Hippocampal formation (tissue), 2 donors: ENCODE measurements at places on chromosomes 2 and 18.

- DNase-seq = no peak
These were observed 8.7 kb downstream of the PTH2R start for GRCh38 chr2:208415255-208415654.

DNA sequence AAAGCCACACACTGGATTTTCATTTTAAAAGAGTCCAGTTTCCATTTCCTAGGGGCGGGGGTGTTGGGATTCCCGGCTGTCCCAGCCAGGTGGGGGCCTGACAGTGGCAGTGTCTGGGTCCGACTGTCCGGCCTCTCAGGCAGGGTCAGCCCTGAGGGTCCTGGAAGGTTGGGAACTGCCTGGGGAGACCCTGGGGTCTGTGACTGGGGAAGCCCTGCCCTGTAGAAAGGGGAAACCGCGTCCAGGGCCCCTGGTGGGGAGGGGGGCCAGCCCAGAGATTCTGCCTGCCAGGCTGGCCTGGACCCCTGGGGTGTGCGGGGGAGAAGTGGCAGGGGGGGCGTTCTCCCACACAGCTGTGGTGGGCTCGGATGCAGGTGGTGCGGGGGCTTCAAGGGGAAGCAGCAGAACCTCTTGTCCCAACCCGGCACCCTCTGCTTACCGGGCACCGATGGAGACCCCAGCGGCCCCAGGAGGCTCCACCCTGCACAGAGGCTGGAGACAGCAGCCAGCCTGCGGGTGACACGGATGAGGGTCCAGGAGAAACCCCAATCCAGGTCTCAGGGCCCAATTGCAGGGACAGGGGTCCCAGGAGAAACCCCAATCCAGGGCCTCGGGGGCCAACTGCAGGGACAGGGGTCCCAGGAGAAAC, 4.9 kb downstream of the RTP5 start:
- DNase-seq = no peak

- DNase-seq = no peak
These were observed 17.7 kb upstream of the NTSR2 start for GRCh38 chr2:11687736-11688135.

DNA sequence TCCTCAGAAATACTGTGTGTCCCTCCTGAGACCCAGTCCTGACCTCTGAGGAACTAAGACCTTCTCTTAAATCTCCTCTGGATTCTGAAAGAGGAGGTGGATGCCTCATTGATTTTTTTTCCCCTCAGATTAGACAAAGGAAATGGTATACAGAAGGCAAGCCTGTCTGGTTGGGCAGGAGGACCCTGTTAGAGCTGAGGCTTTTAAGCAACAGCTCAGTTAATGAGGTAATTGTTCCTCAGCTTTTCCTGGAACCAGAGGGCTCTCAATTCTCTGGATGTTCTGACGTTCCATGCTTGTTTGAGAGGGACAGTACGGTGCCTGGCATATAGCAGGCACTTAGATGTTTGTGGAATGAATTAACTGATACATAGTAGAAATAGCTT, 61.7 kb upstream of the MCFD2 start:
- no peak for DNase-seq

DNA sequence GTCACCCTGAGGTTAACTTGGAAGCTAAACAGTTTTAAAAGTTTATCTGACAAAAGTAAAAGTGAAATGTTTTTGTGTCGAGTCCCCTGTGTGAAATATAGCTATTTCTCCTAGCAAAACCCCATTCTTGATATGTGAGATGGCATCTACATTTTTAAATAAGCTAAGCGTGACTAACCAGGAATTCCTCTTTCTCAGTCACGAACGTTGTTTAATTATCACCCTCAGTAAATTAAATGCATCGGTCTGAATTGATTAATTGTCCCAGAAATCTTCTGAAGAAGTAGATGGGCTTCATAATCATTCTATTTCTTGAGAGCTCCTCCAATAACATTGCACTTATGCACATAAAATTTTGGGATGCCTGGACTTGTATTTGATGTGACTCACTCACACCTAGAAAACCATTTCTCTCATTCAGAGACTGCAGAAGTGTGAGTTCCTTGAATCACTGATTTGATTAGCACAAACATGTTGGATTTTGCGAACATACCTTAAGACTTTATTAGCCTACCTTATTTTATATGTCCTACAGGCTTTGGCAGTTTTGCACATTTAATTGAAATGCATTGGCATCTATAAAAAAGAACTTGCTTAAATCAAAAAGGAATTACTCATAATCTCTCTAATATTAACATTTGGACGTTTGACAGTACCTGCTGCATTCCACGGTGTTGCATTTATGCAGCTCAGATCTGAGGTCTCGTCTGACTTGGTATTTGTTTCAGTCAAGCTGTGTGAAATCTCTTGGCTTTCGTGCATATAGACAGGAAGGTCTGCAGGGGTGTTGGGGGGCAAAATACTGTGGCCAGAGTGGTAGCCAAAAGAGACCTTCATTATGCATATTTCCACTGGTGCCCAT, 475.2 kb downstream of the EPHA4 start:
- DNase-seq = no peak

DNA sequence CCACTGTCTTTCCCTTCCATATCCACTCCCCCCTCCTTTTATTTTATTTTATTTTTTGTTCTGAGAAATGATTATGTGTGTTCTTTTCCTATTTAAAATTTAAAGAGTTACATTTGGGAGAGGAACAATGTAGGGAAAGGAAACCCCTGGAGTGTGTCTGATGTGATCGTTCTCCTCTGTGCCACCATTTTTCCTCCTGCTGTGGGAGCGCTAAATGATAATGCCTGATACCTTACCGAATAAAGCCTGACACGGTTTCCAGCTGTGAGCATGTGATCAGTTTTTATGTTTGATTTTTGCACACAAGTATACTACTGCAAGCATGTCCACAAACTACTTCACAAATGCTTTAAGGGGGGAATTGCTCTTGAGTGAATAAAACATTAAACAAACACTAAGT, 317.8 kb upstream of the FANCL start:
- DNase-seq = no peak

DNA sequence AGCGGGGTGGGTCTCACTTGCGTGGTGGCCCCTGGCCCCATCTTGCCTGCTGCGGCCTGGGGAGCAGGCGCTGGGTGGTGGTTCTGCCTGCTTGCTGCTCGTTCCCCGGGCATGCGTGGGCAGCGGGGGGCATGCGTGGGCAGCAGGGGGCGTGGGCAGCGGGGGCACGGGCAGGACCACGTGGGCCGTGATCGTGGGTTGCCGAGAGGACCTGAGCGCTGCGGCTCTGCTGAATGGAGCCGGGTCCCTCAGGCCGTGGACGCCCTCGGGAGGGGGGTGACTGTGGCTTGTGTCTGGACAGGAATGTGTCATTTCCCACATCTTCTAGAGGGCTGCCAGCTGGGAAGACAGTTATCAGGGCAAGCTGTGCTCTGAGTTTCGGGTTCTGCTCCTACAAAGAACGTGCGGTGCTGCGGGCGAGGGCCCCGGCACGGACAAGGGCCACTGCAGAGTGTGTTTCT, 8.3 kb upstream of the GAL3ST2 start:
- DNase-seq = no peak

DNA sequence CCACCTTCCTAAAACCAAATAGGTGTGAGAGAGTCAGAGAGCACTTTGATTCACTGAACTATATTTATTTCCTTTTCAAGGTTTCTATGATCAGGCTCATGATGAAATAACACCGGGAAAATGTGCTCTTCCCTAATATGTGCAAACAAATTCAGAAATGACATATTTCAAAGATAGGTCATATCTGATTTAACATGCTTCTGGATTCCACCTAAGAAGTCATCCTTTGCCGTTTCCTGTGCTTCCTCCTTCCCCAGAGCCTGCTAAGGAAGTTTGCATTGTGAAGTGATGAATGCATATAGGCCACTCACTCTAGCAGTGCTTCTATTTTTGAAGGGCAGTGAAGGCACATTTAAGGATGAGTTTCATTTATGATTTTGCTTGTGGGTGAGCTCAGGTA, 327.6 kb downstream of the TDRD15 start:
- DNase-seq = no peak

DNA sequence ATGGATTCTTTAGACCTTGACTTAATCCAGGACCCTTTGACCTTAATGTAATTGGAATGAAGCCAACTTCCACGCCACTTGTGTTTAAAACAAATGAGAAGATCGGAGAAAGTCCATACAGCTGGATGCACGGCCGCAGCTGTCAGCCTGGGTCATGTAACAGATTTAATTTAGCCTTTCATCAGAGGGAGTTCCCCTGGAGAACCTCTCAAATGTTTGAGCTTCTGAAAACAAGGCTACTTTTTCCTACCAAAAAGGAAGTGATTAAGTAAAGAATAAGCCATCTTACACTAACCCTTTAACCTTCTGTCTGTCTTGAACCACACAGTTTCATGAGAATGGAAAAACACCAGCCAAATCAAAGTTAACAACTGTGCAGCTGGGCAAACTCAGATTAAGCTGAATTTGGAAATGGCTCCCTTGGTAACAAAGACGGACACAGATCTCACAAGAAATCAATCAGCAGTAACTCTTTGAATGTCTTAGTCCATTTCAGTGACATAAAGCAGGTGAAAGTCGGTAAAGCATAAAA, 103.6 kb downstream of the DOCK10 start:
- DNase-seq = no peak

GRCh38 chr2:180706694-180707093, 273.7 kb upstream of the UBE2E3 start:
- no peak for DNase-seq

DNA sequence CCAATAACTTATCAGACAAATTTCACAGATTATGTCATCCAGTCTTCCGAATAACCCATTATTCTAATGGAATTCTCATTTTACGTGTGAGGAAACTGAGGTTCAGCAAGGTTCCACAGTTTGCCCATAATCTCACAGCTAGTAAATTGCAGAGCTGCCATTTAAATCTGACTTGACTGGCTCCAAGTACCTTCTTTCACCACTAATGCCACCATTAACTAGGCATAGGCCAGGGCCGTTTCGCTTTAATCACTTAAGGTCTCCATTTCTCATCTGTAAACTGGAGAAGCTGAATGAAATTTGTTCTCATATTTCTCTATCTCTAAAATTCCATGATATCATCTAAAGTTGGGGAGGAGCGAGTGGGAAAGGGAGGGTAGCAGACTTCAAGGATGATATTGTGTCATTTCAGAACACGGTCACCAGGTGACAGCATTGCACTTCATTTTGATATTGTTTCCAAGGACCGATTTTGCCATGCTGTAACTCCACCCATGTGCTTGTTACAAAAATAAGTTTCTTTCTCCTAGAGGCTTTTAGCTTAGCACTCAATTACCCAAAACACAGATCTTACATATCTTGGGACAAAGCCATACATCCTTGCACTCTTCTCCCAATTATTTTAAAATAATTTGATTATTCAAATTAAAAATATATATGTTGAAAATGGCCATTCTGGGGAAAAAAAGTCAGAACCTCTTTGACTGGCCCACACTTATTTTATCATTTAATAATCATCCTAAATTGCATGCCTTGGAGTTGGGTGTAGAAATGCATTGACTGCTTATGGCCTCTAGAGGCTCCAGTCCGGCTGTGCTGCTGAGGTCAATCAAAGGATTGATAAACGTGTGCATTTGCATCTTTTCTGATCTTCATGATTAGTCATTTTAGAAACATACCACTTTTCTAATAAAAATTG, 123.8 kb downstream of the AKAIN1 start:
- no peak for DNase-seq

GRCh38 chr2:72765997-72766609, 59.7 kb downstream of the EXOC6B start:
- DNase-seq = no peak

- DNase-seq = no peak
These were observed 7.7 kb upstream of the ICOS start for GRCh38 chr2:203928849-203929248.

- DNase-seq = no peak
These were observed 24.2 kb upstream of the ZDBF2 start for GRCh38 chr2:206250041-206250897.

DNA sequence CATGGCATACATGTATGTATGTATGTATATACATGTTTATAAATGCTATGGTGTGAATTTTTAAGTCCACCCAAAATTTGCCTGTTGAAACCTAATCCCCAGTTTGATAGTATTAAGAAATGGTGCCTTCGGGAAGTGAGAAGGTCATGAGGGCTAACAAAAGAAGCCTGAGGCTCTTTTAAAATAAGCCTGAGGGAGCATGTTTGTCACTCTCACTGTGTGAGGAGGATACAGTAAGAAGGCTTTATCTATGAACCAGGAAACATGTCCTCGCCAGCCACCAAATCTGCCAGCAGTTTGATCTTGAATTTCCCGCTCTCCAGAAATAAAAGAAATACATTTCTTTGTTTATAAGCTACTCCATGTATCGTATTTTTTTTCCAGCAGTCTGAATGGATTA, 163.0 kb upstream of the LINC00305 start:
- DNase-seq = no peak

DNA sequence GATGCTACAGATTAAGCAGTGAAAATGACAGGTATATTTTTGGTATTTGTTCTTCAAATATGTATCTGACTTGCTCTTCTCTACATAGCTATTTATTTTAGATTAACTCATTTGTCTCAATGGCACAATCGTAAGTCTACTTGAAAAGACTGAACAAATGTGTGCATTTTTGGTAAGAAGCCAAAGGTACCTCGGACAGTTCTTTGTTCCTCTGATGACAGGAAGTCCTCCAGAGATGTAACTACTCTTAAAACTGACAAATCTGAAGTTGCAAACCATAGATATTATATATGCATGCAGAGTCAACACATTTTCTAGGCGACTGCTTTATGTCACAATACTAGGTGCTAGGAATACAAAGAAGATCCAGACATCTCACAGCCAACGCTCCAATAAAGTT, 36.7 kb downstream of the NDUFAF7 start:
- DNase-seq = no peak

DNA sequence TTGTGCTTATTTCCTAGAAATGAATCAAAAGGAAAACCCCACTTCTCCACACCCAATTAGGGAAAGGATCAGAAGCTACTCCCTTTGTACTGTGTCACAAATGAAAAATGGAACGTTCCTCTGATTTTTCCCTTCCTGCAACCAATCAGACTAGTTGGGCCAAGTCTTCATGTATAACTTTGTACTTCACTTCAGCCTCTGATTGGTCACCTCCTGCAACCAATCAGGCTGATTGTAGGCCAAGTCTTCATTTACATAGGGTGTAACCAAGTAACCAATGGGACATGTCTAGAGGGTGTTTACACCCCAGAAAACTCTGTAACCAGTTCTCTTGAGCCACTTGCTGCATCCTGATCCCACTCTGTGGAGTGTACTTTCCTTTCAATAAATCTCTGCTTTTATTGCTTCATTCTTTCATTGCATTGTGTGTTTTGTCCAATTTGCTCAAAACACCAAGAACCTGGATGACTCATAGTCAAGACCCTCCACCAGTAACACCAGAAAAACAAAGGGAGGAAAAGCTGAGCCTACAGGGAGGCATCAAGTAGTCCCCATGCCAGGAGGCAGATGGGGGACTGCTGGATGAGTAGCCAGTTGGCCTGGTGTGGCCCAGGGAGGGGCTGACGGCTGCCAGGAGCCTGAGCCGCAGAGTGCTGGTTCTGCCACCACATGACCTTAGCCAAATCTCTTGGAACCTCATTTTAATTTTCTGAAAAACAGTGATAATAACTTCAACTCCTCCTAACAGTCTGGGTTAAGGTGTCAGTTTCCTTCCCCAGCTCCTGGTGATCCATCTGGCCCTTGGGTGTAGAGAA, 46.1 kb downstream of the SOWAHC start:
- no peak for DNase-seq

- peak; percentile 33 for DNase-seq
These were observed 32.7 kb downstream of the ALMS1 start for GRCh38 chr2:73418343-73418742.
